MCF 10A (cell line): ENCODE measurements at places on chromosomes 6 and 20. TPM values are rescaled to one million over a fixed set of nuclear protein-coding genes. Genes with fewer than 3 reads are reported as not detected.

DNA sequence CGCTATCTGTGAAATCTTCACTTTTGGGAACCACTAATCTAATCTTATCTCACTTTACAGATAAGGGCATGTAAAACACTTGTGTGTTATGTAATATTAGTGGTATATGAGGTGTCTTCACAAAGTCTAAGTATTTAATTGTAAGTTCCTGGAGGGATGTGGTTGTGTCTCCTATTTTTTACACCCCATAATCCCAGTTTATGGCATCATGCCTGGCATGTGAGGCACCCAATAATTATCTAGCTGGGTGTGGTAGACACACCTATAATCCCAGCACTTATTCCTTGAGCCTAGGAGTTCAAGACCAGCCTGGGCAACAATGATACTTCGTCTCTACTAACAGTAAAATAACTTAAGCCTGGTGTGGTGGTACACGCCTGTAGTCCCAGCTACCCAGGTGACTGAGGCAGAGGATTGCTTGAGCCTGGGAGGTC, 16.5 kb upstream of the TBCC start:
- DNase-seq, result no peak

- DNase-seq, result no peak
Observed at GRCh38 chr6:11245381-11246256, 13.2 kb upstream of the NEDD9 start.

C2 gene
- total RNA-seq, result not detected in 2 replicates

CTAGE9 gene
- total RNA-seq, result not detected in 2 replicates

NOX3 gene
- total RNA-seq, result not detected in 2 replicates
